RPMI7951 (cell line): ENCODE measurements at places on chromosomes 2 and 18. TPM values are rescaled to one million over a fixed set of nuclear protein-coding genes. Genes with fewer than 3 reads are reported as not detected.

CELF4 gene
- total RNA-seq = not detected in 2 replicates

CHMP3 gene
- 59.9 and 63.3 TPM in 2 replicates for total RNA-seq

- DNase-seq = peak; percentile 94
Observed at GRCh38 chr2:152506843-152507242, 171.9 kb downstream of the FMNL2 start.

DNA sequence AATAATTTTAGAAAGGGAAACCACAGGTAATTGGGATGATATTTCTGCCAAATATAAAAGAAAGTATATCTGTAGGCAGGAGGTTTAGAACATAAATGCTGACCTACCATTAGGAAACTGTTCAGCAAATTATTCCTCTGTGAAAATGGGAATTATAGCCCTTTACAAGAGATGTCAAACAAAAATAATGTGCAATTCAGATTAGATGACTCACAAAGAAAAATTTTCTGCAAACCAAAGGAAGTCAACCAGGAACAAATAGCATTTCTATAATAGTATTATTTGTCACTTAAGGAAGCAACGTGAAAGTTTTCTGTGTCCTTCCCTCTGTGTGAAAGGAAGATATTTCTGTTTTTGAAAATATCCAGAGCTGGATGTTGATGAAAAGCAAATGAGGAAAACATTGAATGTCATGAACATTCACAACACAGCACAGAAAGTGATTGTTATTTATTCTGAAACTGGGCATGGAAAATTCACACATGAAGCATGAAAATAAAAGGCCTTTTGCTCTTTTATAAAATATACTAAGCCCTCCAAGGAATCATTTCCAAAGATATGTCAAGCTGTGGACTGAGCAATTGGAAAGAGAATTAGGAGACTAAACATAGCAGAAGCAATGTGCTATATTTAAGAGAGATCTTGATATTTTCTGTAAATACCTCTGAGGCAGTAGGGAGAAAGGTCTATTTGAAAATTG, 57.9 kb upstream of the SPHKAP start:
- no peak for DNase-seq

- no peak for DNase-seq
Observed at GRCh38 chr2:154306266-154306970, 392.1 kb upstream of the KCNJ3 start.
